ENCODE measurements at places on chromosomes 16 and 17.

GRCh38 chr16:55324285-55325079 is 479 bp downstream of the IRX6 start:
- DNase-seq, result no peak

DNA sequence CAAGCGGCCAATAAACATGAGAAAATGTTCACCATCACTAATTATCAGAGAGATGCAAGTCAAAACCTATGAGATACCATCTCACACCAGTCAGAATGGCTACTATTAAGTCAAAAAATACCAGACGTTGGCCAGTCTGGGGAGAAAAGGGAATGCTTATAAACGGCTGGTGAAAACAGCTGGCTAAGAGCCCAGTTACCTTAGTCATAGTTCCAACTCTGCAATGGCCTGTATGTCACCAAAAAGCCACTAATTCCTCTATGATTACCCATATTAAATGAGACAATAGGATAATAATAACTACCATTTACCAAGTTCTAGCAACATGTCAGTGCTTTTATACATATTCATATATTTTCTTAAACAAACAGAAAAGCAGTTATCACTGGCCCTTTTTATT is 42.9 kb upstream of the CDRT4 start:
- DNase-seq, result no peak

- no peak for DNase-seq
These were observed 33.1 kb upstream of the SBK1 start for GRCh38 chr16:28259091-28259780.

DNA sequence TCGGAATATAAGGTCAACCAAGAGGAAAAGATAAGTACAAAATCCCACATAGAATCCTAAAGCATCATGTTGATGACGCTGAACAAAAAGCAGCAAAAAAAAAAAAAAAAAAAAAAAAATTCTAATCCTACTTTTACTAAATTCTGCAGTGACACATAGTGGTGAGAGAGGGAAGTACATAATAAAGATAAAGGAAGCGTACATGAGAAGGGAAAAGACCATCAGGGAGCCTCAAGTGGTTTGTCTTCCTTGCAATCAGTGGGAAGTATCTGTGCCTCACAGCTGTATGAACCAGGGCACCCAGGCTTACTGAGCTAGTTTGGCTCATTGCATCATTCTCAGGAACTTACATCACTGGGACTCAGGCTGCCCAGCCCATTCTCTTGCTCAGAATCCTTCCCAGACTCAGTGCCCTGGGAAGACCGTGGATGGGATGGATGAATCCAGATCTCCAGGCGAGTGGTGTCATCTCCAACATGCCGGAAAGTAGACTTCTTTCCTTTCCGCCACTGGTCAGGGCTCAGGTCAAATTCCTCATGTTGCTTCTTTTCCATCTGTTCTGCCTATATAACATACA is 21.2 kb downstream of the SMG6 start:
- peak; percentile 40 for DNase-seq

DNA sequence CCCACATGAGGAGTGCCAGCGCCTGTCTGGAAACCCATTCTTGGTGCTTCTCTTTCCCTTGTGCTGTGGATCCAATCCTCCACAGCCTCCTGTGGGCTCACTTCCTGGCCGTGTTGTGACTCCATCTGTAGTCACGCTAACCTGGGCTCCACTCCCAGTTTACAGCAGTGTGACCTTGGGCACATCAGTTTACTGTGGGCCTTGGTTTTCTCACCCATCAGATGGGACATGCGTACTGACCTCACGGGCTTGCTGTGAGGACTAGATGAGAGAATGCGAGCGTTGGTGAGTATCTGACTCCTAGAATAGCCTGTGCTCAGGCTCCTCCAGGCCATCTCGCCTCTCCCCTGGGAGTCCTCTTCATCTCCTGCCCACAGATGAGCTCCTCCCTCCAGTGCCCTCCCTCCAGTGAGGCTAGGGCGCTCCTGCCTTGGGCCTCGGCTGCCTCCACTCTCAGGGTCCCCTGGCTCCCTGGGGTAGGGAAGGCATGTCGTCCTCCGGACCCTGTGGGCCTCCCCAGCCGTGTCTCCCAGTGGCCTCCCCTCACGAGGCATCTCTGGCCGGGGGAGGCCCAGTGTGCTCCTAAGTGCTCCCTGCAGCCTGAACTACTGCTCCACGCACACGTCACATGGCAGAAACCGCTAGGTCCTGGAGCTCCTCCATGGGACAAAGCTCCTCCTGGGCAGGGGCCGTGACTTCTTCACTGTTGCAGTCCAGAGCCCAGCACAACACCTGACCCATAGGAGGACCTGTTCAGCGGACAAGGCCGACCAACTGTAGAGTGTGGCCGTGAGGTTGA is 5.2 kb upstream of the FOXJ1 start:
- no peak for DNase-seq

DNA sequence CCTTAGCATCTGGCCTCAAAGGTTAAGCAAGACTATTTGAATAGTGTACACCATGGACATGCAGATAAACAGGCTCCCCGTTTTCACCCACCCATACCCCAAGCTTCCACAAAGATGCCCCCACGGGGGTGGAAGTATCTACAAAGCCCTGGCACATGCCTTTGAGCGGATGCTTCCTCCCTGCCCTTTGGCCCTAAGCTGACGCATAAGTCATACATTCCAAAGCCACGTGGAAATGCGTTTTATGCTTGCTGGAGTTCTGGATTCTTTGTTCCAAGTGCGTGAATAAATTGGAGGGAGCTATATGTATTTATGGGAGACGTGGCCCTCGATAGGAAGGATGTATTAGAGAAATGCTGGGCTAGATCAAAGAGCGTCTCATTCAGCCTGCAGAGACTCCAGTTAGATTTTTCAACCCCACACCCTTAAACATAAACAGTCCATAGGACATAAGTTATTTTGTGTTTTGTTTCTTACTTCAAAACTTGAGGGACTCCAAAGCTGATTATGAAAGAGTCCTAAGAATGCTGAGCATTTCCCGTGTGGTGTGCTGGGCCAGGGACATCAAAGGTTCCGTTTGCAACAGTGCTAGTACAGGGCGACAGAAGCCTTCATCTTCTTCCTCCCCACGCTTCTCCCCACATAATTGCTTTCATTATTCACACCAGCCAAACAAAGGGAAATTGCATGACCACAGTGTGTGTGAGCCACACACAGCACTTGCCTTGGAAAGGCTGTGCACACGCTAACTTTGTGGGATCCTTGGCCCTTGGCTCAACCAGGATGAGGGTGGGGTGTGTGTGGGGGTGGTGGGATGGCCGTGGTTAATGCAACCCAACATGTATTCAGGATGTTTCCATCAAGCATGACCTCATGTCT is 73.6 kb downstream of the WIPI1 start:
- no peak for DNase-seq

GRCh38 chr17:74750327-74751069 is 2.1 kb downstream of the NHERF1 start:
- DNase-seq, result no peak

GRCh38 chr17:32222621-32223020 is 43.0 kb upstream of the RHBDL3 start:
- DNase-seq, result no peak

DNA sequence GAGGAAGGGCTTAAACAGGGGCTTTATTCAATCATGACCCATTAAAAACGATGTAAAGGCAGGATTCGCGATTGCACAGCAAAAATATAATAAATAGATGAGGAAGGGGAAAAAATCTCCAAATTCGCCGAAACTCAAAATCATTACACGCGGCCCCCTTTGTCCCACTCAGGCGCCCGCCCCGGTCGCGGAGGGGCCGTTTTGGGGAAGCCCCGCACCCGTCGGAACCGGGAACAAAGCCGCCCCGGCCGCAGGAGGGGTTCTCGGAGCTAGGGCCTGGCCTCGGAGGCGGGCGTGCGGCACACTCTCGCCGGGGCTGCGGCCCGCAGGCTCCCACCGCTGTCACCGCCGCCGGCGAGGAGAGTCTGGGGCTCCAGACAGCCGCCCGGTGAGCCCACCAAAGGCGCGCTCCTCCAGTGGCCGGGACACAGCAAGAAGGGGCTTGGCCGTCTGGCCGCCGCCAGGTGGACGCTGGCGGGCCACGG is 521 bp downstream of the C16orf87 start:
- DNase-seq, result no peak

GRCh38 chr17:19549746-19550623 is 16.3 kb downstream of the SLC47A1 start:
- no peak for DNase-seq

GRCh38 chr16:745739-746138 is 4.9 kb upstream of the CIAO3 start:
- peak; percentile 63 for DNase-seq

DNA sequence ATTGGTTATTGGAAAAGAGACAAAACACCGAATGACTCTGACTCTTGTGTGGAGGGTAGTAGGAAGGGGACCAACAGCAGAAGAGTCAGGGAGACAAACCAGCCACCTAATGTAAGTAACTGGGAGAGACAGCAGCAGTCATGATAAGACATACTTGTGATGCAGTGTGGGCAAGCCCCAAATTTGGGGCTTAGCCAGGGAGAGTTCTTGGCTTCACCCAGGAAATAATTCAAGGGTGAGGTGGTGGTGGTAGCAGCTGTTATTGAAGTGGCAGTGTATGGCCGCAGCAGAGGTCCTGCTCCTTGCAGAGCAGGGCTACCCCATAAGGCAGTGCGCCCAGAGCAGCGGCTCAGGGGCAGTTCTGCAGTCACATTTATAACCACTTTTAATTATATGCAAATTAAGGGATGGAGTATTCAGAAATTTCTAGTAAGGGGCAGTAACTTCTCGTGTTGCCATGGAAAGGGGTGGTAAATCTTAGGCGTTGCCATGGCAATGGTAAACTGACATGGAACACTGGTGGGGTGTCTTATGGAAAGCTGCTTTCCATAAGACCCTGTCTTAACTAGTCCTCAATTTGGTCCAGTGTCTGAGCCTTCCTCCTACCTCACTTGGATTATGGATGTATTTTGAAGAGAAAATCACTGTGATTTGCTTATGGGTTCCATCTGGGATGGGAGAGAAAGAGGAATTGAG is 317.1 kb downstream of the PHKB start:
- DNase-seq, result no peak

- DNase-seq, result no peak
These were observed 63.5 kb downstream of the PRMT7 start for GRCh38 chr16:68374246-68374805.

- no peak for DNase-seq
These were observed 24.5 kb downstream of the ARHGAP23 start for GRCh38 chr17:38452719-38453118.

- no peak for DNase-seq
These were observed 4.7 kb upstream of the NLRC5 start for GRCh38 chr16:56984639-56985038.

DNA sequence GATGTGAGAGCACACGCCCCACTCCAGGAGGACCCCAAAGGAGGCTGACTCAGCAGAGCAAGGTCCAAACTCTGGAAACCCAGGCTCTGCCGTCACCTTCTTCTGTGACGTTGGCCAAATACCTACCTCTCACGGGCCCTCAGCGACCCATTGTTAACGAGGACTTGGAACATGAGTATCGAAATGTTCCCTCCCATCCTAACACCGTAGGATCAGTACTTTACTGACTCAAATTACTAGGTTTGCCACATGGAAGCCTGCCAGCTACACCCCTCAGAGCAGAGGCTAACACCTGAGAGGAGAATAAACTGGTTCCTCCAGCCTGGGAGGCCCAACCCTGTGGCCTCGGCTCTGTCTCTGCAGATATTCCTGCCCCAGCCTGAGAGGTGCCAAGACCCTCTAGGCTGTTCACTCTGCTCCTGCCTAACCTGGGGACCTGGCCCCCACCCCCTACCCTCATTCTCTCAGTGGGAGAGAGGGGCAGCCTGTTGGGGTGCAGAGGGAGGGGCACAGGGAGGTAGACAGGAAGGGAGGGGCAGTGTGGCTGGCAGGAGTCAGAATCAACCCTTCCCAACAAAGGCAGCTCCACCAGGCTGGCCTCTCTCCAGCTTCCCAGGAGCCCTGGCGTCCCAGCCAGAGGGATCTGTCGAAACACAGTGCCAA is 4.4 kb downstream of the PITPNM3 start:
- no peak for DNase-seq

DNA sequence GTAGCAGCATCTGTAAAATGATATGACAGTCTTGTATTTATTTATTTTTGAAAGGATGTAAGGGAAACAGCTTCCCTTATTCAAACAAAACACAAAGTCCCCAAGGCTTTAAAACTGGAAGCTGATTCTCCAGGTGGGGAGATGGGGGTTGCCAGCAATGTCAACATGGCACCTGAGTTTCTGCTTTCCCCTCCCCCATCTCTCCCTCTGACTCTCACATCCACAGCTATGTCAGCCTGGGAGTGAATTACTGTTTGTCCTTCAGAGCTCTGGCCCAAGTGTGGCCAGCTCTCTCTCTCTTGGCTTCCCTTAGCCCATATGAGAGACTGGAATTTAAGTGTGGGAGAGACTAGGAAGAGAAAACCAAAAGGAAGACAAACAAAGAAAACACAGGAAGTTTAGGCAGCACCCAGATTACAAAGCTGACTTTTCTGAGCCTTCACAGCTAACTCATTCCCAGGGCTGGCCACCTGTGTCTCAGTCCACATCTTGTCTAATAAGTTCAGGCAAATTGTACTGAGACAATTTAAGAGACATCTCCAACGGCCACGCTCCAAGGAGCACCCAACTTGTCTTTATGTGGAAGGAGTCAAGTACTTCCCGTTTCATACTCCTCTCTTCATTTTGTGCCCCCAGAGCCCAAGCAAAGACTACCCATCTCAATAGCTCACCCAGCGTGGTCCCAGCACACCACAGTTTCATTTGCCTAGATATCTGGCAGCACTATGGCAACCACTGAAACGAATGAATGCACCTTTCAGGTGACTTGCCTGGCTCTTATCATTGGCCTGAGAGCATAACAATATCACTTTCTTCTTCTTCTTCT is 69.2 kb downstream of the SOX9 start:
- peak; percentile 76 for DNase-seq

GRCh38 chr17:39678340-39679116 is 9.3 kb downstream of the PGAP3 start:
- DNase-seq, result no peak

GRCh38 chr17:77848257-77848656 is 110.2 kb upstream of the TNRC6C start:
- DNase-seq, result no peak

DNA sequence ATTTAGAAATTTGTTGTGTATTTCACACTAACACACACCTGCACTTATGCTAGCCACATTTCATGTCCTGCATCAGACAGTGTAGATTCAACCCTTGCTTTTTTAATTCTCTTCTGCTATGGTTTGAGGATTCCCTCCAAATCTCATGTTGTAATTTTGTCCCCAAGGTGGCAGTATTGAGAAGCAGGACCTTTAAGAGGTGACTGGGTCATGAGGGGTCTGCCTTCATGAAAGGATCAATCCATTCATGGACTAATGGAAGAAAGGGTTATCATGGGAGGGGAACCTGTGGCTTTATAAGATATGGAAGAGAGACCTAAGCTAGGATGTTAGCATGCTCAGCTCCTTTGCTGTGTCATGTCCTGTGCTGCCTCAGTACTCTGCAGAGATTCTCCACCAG is 1032.2 kb downstream of the CDH11 start:
- no peak for DNase-seq

All from NCI-H526 (cell line).